ENCODE measurements at places on chromosomes 13 and 19.

DNA sequence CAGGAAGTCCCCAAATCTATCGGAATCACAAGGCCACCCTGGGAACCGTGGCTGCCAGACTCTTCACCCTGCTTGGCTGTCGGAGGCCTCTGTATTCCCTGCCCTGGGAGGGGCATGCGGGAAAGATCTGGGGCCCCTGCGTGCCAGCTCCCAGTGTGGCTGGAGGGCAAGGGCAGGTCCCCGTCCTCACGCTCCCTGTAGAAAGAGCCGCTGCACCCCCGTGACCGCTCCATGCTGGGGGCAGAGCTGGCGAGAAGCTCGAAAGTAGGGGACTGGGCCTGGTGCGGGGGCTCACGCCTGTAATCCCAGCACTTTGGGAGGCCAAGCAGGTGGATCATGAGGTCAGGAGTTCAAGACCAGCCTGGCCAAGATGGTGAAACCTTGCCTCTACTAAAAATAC, 208.4 kb upstream of the SOX1 start:
- DNase-seq, result no peak
- H3K27me3 ChIP-seq, result no peaks in the 10 kb centered on the region
- H3K36me3 ChIP-seq, result no peaks in the 10 kb centered on the region
- no peak overlapping the region for H3K4me3 ChIP-seq
- no peaks in the 10 kb centered on the region for H3K4me1 ChIP-seq
- H3K27ac ChIP-seq, result no peak overlapping the region

DNA sequence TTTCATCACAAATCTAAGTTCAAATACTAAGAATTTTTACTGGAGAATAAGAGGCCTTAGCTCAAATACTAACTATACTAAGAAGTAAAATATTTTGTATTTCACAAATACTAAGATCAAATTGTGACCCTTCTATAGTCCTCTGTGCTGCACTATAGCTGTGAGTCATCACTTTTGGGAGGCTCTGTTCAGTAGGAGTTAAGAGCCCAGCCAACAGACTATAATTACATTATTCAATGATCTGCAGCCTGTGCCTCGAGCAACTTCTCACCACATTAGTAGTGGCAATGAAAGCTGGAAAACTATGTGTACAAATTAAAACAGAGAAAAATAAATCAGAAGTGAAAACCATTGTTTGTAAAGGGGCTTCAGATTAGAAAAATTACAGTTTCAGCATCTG, 147.3 kb upstream of the GPC6 start:
- H3K27me3 ChIP-seq, result no peaks in the 10 kb centered on the region
- H3K36me3 ChIP-seq, result no peaks in the 10 kb centered on the region
- no peak overlapping the region for H3K27ac ChIP-seq
- H3K4me3 ChIP-seq, result no peak overlapping the region
- no peaks in the 10 kb centered on the region for H3K4me1 ChIP-seq

GRCh38 chr19:2381148-2381820, 21.2 kb downstream of the TMPRSS9 start:
- no peaks in the 10 kb centered on the region for H3K36me3 ChIP-seq
- H3K27ac ChIP-seq, result no peak overlapping the region
- peaks cover 21% of the 10 kb centered on the region for H3K27me3 ChIP-seq

- H3K4me1 ChIP-seq, result no peaks in the 10 kb centered on the region
- no peak overlapping the region for H3K27ac ChIP-seq
- no peak overlapping the region for H3K4me3 ChIP-seq
- DNase-seq, result no peak
Measured at GRCh38 chr13:66483712-66484111, 746.4 kb downstream of the PCDH9 start.

DNA sequence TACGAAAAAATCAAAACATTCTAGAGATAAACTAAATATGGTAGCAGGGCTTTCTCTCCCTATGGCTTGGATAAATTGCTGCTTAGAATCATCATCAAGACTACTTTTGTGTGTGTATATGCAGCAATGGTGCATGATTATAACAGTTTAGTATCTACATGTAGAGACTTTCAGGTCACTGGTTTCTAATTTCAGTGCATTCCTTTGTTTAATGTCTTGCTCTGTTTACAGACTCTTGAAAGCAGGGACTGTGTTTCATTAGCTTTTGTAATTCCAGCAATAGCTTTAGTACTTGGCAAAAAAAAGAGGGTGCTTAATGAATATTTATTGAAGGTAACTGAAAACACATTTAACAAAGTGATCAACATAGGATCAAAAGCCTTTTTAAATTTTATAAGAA, 420.7 kb downstream of the PCDH9 start:
- H3K4me3 ChIP-seq, result no peak overlapping the region
- no peak overlapping the region for H3K27ac ChIP-seq
- no peaks in the 10 kb centered on the region for H3K4me1 ChIP-seq
- H3K27me3 ChIP-seq, result no peaks in the 10 kb centered on the region

GRCh38 chr13:29855009-29855408, 4.6 kb upstream of the UBL3 start:
- no peaks in the 10 kb centered on the region for H3K4me1 ChIP-seq
- DNase-seq, result no peak
- no peaks in the 10 kb centered on the region for H3K36me3 ChIP-seq
- no peaks in the 10 kb centered on the region for H3K27me3 ChIP-seq
- H3K27ac ChIP-seq, result no peak overlapping the region

- DNase-seq, result no peak
- peaks cover 4% of the 10 kb centered on the region for H3K27me3 ChIP-seq
- H3K4me3 ChIP-seq, result no peak overlapping the region
- no peaks in the 10 kb centered on the region for H3K4me1 ChIP-seq
Measured at GRCh38 chr19:54436031-54436523, 12.9 kb upstream of the LENG8 start.

GRCh38 chr19:16652854-16653253, 7.1 kb downstream of the SMIM7 start:
- H3K4me1 ChIP-seq, result 0 out of 2 replicates have a peak, but pooled peaks cover under 1% of the 10 kb centered on the region
- H3K27me3 ChIP-seq, result no peaks in the 10 kb centered on the region
- H3K4me3 ChIP-seq, result no peak overlapping the region
- no peak for DNase-seq
- H3K27ac ChIP-seq, result no peak overlapping the region
- peaks cover 3% of the 10 kb centered on the region for H3K36me3 ChIP-seq

- peaks cover 75% of the 10 kb centered on the region for H3K27me3 ChIP-seq
- no peak overlapping the region for H3K27ac ChIP-seq
- H3K4me3 ChIP-seq, result no peak overlapping the region
- DNase-seq, result peak; percentile 30
- peaks cover 7% of the 10 kb centered on the region for H3K4me1 ChIP-seq
Measured at GRCh38 chr19:3450796-3451411, 29.4 kb downstream of the SMIM24 start.

DNA sequence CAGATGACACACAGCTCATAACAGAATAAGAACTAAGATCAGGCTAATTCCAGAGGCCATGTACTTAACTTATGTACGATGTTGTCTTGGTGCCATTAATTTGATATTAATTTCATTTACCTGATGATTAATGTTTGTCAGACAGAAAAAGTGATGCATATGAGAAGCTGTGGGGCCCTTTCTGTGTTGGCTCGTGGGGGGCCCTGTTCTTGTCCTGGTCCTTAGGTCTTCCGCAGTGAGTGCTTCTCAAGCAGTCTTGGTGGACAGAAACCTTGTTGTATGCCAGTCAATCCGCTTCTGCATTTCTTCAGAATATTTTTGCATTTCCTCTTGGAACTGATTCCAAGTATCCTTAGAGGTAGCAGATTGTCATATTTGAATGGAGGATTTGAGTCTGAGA, 20.2 kb downstream of the SAFB start:
- no peaks in the 10 kb centered on the region for H3K4me1 ChIP-seq
- no peaks in the 10 kb centered on the region for H3K27me3 ChIP-seq
- DNase-seq, result no peak
- peaks cover 43% of the 10 kb centered on the region for H3K36me3 ChIP-seq
- H3K27ac ChIP-seq, result no peak overlapping the region

DNA sequence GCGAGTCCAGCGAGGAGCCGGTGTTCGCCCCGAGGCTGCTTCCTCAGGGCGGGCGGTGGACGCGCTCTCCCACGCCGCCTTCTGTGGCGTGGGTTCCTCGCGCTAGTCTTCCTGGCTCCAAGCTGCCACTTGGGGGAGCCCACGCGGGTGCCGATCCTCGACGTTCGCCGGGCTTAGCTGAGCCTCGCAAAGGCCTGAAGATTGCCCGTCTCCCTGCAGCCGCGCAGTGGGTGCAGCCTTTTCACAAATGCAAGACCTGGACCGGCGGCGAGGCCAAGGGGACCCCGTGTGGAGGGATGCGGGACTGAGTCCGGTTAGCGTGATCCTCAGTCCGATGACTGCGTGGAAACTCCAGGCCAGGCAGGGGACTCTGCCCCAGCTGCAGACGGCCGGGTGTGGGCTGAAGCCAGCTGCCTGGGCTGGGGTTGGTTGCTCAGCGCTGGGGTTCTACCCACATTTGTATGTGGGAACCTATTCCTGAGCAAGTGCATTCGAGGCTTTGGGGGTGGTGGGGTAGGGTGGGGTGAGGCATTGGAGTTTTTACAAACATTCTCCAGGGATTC, 16.6 kb upstream of the LRP3 start:
- DNase-seq, result no peak
- peak overlapping the region; percentile 65 for H3K4me3 ChIP-seq
- H3K27me3 ChIP-seq, result no peaks in the 10 kb centered on the region
- H3K36me3 ChIP-seq, result no peaks in the 10 kb centered on the region
- H3K27ac ChIP-seq, result peak overlapping the region; percentile 47

DNA sequence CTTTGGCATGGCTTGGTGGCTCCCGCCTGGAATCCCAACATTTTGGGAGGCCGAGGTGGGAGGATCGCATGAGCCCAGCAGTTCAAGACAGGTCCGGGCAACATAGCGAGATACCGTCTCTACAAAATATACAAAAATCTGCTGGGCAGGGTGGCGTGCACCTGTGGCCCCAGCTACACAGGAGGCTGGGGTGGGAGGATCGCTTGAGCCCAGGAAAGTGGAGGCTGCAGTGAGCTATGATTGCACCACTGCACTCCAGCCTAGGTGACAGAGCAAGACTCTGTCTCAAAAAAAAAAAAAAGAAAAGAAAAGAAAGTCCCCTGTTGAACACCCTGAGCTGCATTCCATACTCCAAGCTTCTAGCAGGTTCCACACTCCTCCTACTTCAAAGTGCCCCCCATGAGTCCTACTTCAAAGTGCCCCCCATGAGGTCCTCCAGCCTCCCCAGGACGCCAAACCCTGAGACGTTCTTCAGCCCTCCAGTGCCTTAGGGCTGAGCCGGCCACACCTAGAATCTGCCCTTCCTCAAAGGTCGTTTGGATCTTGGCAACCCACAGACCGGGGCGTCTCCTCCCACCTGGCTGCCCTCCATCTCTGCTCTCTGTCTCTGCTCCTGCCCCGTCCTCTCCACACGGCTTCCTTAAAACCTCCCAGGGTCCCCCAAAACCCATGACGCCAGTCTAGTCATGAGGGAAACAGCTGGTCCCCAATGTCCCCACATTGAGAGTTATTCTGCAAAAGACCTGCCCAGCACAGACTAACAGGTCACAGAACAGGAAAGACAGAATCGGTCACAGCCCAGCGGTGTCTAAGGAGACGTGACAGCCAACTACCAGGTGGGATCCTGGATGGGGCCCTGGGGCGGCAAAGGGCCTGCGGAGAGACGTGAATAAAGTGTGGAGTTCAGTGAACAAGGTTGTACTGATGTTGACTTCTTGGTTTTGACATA, 4.8 kb downstream of the TJP3 start:
- no peaks in the 10 kb centered on the region for H3K36me3 ChIP-seq
- H3K27me3 ChIP-seq, result peaks cover 70% of the 10 kb centered on the region
- H3K4me1 ChIP-seq, result peaks cover 16% of the 10 kb centered on the region
- no peak overlapping the region for H3K4me3 ChIP-seq
- DNase-seq, result no peak

- no peaks in the 10 kb centered on the region for H3K27me3 ChIP-seq
- DNase-seq, result no peak
- no peak overlapping the region for H3K4me3 ChIP-seq
- H3K27ac ChIP-seq, result no peak overlapping the region
- no peaks in the 10 kb centered on the region for H3K36me3 ChIP-seq
Measured at GRCh38 chr13:100512422-100512821, 76.2 kb downstream of the GGACT start.

DNA sequence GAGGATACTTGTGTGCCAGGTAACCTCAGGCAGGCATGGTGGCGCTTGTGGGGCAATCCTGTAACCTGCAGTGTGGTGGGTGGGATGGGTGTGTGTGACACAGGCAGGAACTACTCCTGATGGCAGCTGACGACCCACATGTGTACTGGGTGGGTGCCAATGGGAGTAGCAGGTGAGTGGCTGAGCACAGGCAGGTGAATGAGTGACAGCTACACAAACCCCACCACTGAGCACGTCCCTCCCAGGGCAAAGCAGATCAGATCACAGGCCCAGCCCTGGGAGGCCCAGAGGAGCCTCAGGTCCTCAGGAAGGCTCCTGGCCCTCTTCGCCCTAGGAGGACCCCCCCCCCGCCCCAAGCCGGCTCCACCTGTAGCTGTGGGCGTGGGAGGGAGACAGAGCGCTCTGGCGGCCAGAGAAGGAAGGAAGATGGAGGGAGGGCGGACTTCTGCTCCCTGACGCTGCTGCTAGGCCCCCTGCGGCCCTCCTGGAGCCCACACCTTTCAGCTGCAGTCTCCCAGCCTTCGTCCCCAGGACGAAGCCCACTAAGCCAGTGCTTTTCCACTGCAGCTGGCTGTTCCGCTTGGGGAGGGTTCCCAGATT, 1.3 kb upstream of the ZNF181 start:
- peaks cover 5% of the 10 kb centered on the region for H3K27me3 ChIP-seq
- no peak for DNase-seq
- H3K36me3 ChIP-seq, result no peaks in the 10 kb centered on the region
- H3K4me1 ChIP-seq, result no peaks in the 10 kb centered on the region
- H3K4me3 ChIP-seq, result peak overlapping the region; percentile 97

DNA sequence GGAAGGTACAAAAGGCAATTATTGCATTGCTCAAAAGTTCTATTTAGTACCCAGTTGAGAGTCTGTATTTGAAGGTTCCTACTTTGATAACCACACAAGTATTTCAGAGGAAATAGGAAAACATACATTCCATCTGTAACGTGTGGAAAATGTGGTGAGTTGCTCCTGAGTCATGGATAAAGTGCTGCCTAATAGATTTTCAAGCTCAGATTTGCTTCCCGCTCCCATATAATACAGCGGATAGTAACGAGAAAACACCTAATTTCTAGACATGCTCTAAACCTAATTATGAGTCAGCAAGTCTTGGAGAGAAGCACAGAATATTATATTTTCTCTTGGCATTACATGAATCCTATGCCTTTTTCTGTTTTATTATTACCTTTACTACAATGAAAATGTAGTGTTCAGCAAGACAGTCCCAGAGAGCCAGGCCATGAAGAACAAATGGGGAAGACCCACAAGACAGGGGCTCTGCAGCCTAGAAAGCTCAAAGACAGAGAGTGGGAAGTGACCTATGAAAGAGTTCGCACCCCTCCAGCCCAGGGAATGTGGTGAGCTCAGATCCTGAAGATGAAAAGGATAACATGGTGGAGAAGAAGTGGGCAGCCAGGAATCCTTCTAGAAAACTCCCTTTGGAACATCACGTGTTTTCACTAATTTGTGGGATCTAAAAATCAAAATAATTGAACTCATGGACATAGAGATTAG, 116.1 kb downstream of the STARD13 start:
- H3K27me3 ChIP-seq, result no peaks in the 10 kb centered on the region
- H3K27ac ChIP-seq, result no peak overlapping the region
- no peak for DNase-seq
- H3K4me1 ChIP-seq, result no peaks in the 10 kb centered on the region

- no peaks in the 10 kb centered on the region for H3K27me3 ChIP-seq
- H3K36me3 ChIP-seq, result no peaks in the 10 kb centered on the region
- no peak overlapping the region for H3K27ac ChIP-seq
- H3K4me1 ChIP-seq, result no peaks in the 10 kb centered on the region
Measured at GRCh38 chr13:91017669-91018053, 329.8 kb upstream of the MIR17HG start.

Measured in MM.1S (cell line).